Muscle of leg (tissue), 16 donors: ENCODE measurements at places on chromosomes 4 and X.
A peak's percentile ranks its signal among the peaks of the same experiment; 100 is the strongest.

DNA sequence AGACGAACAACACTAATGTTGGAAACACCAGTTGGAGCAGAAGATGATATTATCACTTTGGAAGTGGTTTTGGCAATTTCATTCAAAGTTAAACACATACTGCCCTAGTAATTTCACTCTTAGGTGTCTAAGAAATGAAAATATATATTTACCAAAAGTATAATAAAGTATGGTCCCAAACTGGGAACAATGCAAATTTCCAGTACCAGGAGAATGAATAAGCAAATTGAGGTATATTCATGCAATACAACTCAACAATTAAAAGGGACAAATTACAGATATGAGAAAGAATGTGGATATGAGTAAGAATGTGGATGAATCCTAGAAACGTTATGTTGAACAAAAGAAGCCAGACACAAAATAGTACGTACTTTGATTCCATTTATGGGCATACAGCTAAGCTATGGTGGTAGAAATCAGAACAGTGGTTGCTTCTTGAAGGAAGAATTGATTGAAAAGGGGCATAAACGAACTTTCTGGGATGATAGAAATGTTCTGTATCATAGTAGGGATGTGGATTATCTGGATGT, 10.0 kb downstream of the ELMOD2 start:
- no peak for DNase-seq

DNA sequence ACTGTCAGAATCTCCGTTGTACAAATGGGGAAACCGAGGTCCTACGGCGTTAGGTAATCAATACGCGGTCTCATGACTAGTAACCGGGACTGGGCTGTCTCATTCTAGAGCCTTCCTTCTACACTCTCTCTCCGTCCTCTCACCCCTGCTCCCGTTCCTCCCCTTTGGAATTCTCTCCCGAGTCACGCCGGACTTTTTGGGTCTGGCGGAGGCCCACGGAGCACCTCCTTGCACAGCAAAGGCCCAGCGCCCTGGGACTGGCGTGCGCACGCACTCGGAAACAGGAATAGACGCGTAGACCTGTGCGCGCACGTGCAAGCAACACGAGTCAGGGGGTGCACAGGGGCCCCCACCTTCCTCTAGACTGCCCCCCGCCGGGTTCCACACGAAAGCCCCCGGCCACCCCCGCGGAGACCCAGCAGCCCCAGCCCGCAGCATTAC, 361 bp downstream of the QDPR start:
- DNase-seq, result peak; percentile 63

- DNase-seq, result peak; percentile 22
Observed at GRCh38 chrX:132094164-132094563, 33.7 kb downstream of the FRMD7 start.

GRCh38 chrX:136865270-136866158, 15.0 kb downstream of the RBMX start:
- no peak for DNase-seq

GRCh38 chr4:86683167-86683566, 89.1 kb downstream of the PTPN13 start:
- no peak for DNase-seq

DNA sequence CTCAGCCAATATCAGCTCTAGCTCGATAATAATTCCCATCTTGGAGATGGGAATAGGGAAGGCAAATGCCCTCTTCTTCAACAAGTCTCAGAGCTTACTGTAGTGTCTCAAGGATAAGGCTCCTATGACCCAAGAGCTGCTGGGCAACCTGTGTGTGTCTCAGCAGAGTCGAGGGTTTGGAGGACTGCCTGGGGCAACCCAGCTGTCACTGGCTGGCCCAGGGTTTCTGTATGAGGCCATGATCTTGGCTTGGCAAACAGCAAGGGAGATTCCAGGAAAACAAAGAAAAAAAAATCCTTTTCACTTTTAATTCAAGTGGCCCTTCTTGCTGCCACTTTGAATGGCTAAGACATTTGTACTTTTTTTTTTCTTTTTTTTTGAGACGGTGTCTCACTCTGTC, 34.4 kb downstream of the TMSB4X start:
- DNase-seq, result peak; percentile 16

DNA sequence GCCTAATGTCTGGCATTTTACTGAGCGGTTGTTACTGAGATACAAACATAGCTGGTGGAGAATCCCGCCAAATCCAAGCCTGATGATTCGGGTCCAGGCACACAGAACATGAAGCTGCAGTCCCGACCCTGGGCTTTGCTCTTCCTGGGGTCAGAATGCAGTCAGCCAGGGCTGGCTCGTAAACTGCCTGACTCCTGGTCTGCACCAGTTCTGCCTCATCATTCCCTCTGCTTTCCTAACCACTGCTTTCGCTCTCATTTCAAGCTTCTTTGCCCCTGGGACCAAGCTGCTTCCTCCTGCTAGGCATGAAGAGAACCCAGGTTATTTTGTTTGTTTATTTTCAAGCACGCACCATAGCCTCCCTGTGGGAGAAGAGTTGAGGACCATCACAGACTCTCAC, 39.3 kb downstream of the GATB start:
- DNase-seq, result peak; percentile 43

DNA sequence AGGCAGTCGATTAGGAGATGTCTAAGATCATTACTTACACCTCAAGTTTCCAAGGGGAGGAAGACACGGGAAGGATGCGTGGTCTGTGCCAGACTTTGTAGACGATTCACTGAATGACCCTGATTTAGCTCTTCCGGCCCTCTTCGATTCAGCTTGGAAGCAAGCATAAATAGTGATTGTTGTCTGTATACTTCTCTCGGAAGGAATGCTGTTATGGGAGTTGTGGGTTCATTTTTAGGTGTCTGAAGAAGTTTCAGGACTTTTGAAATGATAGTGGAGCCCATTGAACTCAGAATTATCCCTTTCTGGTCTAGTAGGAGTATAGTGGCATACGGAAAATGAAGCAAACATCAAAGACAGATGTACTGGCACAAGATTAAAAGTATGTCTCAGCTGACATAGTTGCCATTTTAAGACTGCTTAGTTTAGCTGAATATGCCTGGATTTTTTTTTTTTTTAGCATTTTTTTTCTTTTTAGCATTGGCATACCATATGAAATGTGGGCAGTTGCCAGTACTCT, 1.0 kb upstream of the ANKRD17 start:
- DNase-seq, result peak; percentile 78

DNA sequence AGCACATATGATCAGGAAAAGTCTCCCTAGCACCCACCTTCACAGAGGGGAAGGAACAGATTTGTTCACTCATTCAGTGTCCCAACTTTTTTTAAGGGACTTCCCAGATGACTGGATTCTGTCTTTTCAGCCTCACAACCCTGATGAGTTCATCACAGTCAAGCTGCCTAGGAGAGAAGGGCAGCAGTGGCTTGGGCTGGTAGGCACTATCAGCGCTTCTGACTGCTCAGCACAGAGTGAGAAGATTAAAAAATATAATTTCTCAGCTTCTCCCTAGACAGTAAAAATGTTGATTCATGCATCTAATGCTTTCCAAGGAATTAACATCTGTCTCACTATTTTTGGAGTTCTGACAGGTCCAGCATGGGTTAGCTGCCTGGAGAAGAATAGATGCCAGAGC, 328.2 kb downstream of the DTHD1 start:
- no peak for DNase-seq

- no peak for DNase-seq
Observed at GRCh38 chrX:45762699-45763647, 562.3 kb upstream of the DIPK2B start.

DNA sequence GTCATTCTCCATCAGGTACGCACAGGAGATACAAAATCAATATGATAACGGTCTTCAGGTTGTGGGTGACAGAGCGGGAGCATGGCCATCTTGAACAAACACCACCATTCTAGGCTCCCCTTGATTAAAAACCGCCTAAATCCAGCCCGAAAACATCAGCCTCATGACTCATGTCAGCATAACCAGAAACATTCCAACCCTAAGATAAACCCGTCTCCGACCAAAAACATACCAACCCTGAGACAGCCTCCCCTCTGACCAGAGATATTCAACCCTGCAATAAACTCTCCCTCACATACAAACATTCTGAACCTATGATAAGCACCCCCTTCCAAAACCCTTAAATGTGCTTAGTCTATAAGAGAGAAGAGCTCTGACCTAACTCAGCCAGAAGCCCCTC, 157.9 kb downstream of the DHRSX start:
- no peak for DNase-seq

DNA sequence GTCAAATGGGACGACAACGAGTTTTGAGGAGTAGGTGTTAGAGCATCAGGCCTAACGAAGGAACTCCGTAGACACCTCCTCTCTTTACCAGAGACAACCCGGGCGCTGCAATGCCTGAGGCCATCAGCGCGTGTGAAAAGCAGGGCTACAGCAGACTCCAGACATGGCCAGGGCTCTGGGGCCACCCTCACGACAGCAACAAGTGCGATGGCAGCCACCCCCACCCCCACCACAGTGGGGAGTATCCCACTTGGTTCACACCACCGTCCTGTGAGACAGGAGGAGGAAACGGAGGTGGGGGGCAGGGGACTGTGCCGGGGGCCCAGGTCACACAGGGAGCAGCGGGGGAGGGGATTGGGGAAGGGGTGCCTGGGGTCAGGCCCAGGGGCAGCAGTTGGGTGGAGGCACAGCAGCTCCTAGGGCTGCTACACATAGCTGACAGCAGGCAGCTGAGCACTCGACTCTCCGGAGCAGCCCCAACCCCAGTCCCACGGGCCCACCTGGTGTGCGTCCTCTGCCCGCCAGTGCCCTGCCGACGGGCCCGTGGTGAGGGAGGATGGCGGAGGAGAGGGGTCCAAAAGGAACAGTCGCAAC, 8.5 kb downstream of the LRPAP1 start:
- DNase-seq, result no peak

DNA sequence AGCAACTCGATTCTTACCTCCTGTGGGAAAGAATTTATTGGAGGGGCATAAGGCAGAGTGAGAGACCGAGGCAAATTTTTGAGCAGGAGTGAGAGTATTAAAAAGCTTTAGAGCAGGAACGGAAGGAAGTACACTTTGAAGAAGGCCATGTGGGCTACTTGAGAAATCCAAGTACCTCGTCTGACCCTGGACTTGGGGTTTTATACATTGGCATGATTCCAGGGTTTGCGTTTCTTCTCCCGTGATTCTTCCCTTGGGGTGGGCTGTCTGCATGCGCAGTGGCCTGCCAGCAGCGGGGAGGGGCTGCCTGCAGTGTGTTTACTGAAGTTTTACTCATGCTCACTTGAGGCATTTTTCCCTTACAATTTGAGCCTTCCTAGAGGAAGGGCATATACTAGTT, 3.4 kb downstream of the GALNT7 start:
- DNase-seq, result no peak

GRCh38 chr4:158208963-158209640, 1.2 kb upstream of the TMEM144 start:
- peak; percentile 57 for DNase-seq

GRCh38 chr4:1501754-1502500, 95.7 kb upstream of the NKX1-1 start:
- no peak for DNase-seq

- no peak for DNase-seq
Observed at GRCh38 chr4:172705565-172705964, 463.0 kb upstream of the GALNT7 start.

DNA sequence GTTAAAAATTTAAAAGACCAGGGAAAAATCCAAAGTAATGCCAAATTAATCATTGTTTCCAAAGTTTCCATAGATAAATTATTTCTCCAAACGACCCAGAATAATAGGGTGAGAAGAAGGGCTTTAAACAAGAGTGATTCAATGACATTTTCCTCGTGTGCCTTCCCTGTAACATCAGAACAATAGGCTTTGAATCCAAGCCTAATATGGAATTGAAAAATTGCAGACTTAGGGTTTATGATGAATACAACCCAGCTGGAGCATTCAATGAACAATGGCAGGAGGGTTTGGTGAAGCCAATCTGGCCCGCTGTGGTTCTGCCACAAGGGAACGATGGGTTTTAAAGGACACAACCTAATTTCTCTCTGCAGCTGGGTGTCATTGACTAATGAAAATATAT, 94.2 kb downstream of the CBLL2 start:
- DNase-seq, result no peak

- no peak for DNase-seq
Observed at GRCh38 chr4:117623326-117623725, 411.0 kb upstream of the NDST3 start.

GRCh38 chr4:148795156-148795864, 353.1 kb upstream of the NR3C2 start:
- DNase-seq, result no peak

DNA sequence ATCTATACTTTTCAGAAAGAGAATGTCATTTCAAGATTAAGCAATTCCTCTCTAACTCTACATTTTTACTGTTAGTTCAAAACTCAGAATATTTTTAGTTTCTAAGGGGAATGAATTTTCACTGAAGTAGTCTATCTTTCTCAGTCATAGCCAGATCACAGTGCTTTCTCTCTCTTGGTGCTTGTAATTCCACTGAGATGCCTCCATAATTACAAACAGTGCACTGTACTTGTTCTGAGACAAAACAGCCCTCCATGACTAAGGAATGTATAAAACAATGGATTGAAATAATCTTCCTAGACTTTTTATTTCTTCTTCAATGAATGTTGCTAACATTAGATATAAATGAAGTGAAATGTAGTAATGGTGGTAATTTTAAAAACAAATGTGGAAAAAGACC, 603.2 kb upstream of the FAM241A start:
- no peak for DNase-seq

DNA sequence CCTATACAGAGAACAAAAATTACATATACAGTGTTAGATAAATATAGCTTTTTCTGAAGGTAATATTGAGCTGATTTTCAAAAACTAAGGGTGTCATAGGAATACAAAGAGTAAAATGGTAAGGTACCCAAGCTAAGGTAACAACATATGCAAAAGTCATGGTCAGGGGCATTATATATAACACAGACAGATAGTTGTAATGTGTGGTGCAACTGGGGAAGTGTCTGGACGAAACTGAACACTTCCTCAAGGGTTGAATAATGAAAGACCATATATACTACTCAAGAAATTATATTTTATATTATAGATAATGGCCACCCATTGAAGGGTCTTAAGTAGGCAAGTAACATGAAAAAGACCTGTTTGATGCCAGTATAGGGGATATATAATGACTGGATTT, 262.1 kb upstream of the CXXC4 start:
- no peak for DNase-seq

DNA sequence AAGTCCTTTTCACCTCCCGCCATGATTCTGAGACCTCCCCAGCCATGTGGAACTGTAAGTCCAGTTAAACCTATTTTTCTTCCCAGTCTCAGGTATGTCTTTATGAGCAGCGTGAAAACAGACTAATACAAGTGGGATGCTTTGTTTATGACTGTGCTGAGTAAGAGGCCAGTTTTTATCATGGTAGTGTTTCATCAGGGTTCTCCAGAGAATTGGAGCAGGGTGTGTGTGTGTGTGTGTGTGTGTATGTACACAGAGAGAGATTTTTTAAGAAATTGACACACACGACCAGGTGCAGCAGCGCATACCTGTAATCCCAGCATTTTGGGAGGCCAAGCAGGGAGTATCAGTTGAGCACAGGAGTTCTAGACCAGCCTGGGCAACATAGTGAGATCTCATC, 34.6 kb upstream of the SLC2A9 start:
- DNase-seq, result no peak

GRCh38 chr4:68953056-68953596, 1.5 kb upstream of the UGT2A3 start:
- no peak for DNase-seq
